Fibroblast of upper back skin (primary cell): ENCODE measurements at places on chromosomes 2 and 18.

DNA sequence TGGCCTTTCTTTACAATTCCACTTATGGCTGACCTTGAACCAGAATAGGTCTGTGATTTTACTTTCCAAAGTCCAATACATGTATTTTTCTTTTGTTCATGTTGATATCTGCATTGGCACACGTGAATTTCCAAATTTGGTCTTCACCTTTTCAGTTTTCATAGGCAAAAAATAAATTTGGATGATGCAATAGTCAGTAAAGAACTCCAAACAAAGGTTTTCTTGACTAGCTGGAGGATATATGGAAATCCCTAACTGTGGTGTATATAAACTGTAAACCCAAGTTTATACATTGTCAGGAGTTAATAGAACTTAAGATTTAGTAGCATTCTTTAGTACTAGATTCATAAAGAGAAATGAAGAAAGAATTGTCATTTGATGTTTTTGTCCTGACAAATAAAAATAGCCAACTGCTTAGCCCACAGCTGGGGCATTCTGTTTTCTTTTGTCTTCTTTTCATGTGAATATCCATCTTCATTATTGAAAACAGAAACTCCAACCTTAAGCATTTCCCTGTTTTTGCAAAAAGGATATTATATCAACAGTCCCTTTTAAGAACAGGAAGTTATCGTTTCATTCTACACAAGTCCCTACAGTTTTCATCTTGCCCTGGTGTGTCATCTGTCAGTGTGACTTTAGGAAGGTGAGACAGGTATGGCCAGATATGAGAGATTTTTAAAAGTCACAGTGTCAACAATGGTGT, 132.9 kb downstream of the BCL2 start:
- peak; percentile 15 for DNase-seq

- DNase-seq, result peak; percentile 8
Measured at GRCh38 chr18:52813635-52814416, 473.8 kb downstream of the DCC start.

- DNase-seq, result no peak
Measured at GRCh38 chr2:29278966-29279365, 163.8 kb downstream of the CLIP4 start.

- DNase-seq, result no peak
Measured at GRCh38 chr2:219609149-219609750, 11.6 kb downstream of the STK11IP start.

- DNase-seq, result no peak
Measured at GRCh38 chr2:185854885-185855284, 116.3 kb downstream of the FSIP2 start.

- no peak for DNase-seq
Measured at GRCh38 chr2:109318949-109319342, 189.9 kb downstream of the SH3RF3 start.

GRCh38 chr2:65605058-65605742, 172.8 kb upstream of the SPRED2 start:
- DNase-seq, result no peak

DNA sequence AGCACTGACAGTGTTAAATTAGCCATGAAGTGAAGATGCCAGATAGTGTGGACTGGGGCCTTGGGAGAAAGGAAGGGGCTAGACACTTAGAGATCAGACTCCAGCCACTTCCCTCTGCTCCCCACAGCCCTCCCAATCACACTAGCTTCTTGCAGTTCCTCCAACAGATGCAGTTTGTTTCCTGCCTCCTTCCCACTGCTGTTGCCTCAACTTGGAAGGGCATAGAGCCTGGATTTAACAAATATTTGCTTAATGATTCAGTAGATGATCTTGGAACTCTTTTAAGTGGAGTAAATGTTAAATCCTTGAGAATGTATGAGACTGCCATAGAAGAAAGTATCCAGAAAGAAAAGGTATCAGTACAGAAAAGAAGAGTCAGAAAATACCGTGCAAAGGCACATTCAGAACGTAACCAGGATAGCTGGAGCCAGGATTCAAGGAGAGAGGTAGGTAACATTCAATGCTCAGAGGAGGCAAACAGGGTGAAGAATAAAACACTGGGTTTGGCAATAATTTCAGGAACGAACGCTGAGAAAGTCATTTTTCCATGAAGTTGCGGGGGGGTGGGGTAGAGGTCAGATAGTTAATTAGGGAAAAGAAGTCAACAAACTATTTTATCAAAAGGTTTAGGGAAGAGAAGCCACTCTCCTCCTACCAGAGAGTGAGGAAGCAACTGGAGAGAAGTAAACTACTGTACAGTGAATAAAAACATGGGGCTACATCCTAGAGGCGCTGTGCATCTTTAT, 1.3 kb upstream of the BZW1 start:
- peak; percentile 81 for DNase-seq

DNA sequence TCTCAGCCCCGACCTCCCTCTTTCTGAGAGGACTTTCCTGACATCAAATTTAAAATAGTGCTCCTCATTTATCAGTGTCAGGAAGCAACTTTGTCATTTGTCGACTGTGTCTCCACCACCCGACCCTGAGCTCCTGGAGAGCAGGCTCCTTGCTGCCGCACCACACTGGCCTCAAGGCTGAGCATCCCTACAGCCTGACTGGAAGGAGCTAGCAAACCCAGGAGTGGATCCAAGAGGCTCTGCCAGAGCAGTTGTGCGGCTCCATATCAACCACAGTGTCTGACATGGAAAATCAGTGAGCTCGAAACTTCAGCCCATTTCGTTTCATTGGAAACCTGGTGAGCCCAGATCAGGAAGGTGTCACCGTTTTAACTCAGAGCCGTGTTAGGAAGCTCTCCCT, 125.2 kb downstream of the PTGR3 start:
- DNase-seq, result no peak

- DNase-seq, result no peak
Measured at GRCh38 chr2:18831916-18832510, 242.6 kb upstream of the NT5C1B start.

DNA sequence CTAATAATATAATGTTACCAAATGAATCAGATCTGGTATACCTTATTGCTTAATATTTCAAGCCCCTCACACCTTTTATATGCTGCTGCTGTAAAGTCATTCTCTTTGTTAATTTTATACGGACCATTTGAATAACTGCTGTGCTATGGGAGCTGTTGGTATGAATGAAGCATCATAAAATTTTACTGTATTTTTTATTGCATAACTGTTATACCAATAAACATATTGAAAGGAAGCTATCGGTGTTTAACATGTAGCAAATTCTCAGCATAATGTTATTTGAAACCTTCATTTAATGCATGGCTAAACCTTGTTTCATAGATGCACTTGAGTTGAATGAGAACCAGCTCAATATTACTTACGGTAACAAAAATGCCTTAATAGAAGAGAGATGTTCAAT, 1040.3 kb downstream of the SOCS6 start:
- DNase-seq, result no peak

DNA sequence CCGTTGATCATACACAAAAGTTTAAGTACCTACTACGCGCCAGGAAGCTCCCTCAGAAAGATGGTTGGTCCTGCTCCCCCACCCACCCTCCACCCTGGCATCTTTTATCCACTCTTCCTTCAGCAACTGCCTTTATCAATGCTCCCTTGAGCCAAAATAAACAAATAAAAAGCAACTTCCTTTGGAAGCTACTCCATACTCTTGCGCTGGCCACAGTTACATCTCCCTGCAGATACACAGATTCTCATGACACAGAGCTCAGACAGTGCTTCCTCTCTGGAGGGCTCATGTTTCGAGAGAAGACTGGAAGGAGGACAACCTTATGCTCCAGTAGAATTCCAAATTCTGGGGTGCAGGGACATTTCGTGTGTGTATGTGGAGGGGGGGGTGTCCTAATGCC, 3.8 kb upstream of the STEAP3 start:
- DNase-seq, result no peak

DNA sequence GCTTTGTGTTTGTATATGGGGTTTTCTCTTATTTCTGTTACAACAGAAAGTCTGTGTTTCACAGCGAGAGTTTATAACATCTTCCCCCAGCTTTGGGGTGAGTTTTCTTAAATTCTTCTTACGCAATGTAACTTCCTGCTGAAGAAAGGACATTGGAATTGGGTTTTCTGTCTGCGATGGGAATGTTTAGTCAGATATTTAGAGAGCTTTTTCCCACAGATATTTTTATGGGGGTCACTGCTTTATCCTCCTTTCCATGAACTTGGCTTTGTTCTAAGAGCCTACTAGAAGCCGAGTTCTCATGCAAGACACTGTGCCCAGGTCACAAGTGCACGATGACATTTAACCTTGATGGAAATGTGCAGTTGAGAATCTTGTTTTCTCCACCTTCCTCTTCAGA, 22.1 kb downstream of the B3GNT2 start:
- DNase-seq, result peak; percentile 66

DNA sequence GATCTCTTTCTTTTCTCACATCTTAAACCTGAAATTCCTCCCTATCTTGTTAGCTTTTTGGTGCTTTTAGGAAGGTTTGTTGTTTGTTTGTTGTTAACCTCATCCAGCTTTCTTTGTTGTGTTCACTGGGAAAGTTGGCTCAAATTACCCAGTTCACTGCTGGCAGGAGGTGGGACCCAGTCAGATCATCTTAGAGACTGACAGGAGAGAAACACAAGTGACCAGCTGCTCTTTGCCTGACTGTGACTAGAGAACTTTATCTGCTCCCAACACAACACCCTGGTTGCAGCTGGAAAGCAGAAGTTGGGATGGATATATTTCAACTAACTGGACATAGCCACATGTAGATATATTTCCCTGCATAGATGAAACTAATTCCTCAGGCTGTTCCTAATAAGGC, 10.0 kb downstream of the MAPK4 start:
- no peak for DNase-seq

- no peak for DNase-seq
Measured at GRCh38 chr2:149492923-149493322, 94.7 kb downstream of the MMADHC start.

DNA sequence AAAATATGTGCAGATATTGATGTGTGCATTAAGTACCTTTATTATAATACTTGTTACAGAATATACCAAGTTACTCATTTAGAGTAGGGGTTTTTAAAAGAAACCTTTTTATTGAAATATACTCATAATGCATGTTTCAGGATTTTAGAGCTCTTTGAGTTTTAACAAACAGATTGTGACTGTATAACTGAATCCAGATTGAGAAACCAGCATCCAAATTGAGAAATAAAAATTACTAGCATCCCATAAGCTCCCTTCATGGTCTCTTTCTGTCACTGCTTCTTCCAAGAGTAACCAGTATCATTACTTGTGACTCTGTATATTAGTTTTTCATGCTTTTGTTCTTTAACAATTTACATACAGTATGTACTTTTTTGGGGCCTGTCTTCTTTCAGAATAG, 156.9 kb downstream of the UBR3 start:
- no peak for DNase-seq

DNA sequence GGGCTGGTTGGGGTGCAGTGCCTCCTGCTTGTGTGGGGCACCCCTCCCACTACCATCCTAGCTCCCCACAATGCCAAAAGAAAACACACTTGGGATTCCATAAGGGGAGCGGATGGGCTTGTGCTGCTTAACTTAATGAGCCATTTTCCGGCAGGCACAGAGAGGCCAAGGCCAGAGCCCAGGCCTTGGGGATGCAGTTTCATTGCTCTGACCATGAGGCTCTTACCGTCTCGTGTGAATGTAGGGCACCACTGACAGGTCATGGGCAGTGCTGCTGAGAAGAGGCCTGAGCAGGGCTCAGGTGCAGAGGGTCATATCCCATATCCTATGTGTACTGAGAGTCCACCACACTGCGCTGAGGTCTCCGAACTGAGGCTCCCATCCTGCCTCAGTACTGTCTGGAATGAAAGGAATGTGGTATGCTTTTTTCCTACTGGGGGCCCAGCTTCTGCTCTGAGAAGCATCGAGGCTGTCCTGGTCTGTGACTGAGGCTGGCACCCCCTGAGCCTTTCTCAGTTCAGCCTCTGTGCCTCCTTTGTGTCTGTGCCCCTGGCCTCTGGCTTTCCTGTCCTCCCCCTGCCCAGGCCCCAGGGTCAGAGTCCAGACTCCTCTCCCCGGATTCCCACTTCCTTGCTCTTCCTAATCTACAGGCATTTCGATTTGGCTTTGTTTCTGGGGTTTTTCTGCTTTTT, 45.2 kb upstream of the MAPRE3 start:
- peak; percentile 43 for DNase-seq

DNA sequence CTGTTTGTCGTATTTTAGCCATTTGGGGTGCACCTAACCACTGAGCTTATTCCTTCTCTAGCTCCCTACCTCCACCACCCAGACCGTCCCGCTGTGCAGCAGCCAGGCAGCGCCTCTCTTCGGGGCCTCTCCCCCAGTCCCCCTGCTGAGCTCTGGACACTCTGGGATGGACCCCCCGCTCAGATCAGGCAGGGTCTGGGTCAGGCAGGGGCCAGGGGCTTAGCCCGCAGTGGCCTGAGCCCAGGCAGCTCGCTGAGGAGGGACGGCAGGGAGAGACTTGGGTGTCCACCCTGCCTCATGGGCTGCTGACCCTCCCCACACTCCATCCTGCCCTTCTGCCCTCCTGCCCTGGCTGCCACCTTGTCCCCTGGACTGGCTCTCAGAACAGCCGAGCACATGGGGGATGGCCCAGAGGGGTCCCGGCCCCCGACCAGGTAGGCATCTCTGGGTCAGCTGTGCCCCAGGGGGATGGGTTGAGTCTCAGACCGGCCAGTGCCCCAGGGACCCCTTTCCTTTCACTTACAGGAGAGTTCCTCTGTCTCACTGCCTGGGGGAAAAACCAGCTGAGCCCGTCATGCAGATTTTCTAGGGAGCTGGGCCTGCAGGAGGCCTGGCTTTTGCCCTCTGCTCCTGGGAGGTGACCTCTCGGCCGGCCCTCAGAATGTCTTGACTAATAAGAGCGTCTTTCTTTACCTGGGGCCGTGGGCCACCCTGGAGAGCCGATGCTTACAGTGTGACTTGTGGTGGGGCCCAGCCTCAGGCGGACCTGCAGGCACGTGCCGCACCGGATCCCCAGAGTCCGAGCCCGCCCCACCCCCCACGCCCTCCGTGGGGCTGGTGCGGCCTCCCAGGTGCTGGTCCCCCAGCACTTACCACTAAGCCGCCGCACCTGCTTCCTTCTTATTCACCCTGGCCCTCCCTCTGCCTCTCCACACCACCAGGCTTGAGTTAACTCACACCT, 22.8 kb upstream of the PXDN start:
- DNase-seq, result no peak

GRCh38 chr2:150609831-150610582, 122.5 kb upstream of the RND3 start:
- DNase-seq, result peak; percentile 97

- peak; percentile 38 for DNase-seq
Measured at GRCh38 chr2:231687133-231687852, 21.0 kb upstream of the PTMA start.

GRCh38 chr2:7510353-7510752, 593.1 kb downstream of the RNF144A start:
- no peak for DNase-seq

GRCh38 chr2:51723691-51724090, 691.8 kb upstream of the NRXN1 start:
- DNase-seq, result peak; percentile 53

GRCh38 chr2:175677880-175678279, 324.2 kb downstream of the LNPK start:
- no peak for DNase-seq
